Stimulated activated CD8-positive, alpha-beta memory T cell treated with anti-CD3 and anti-CD28 coated beads, Interleukin-4, amount 100 ng/mL, for 1 hour (primary cell): ENCODE measurements at places on chromosomes 3 and 15.

GRCh38 chr15:83057696-83058376, 9.2 kb downstream of the BTBD1 start:
- no peak for DNase-seq

- no peak for DNase-seq
Measured at GRCh38 chr3:98902351-98902740, 851 bp upstream of the DCBLD2 start.

- DNase-seq: no peak
Measured at GRCh38 chr3:150235799-150236198, 172.3 kb upstream of the TSC22D2 start.

DNA sequence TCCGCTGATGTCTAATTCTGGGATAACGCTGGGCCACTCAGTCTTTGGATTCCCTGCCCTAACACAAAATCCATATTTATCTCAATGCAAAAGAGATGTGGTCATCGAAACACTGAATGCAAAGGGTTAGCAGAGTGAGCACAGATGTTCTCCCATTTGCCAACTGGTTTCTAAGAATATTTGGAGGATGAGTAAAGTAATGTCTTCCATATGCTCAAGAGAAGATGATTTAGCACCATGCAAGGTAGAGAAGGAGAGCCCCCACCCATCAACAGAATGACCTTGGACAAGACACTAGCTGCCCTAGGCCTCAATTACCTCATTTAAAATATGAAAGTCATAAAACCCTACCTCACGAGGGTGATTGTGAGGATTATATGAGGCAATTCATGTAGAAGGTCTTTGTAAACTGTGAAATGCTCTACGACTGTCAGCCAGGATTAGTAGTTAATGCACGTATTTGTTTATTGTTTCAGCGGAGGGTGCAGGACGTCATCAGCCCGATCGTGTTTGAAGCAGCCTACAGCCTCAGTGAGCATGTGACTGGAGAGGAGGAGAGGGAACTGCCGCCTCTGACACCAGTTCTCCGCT, 232.9 kb upstream of the CTDSPL start:
- no peak for DNase-seq

GRCh38 chr15:70053716-70054229, 43.9 kb downstream of the TLE3 start:
- no peak for DNase-seq

DNA sequence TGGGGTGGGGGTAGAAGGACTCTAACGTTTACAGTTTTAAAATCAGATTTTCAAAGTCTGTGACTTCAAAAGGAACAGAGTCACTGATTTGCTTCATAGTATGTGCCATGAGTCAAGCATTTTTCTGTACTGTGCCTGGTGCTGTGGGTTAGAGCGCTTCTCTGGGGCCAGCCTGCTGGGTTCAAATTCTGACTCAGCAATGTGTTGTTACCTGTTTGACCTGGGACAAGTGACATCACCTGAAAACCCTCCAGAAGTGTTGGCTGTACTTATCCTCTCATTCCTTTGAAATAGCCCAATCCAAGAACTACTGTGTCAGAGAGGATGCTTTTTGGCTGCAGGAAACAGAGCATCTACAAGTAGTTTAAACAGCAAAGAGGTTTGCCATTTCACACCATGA, 101.7 kb downstream of the LSM3 start:
- DNase-seq: no peak

DNA sequence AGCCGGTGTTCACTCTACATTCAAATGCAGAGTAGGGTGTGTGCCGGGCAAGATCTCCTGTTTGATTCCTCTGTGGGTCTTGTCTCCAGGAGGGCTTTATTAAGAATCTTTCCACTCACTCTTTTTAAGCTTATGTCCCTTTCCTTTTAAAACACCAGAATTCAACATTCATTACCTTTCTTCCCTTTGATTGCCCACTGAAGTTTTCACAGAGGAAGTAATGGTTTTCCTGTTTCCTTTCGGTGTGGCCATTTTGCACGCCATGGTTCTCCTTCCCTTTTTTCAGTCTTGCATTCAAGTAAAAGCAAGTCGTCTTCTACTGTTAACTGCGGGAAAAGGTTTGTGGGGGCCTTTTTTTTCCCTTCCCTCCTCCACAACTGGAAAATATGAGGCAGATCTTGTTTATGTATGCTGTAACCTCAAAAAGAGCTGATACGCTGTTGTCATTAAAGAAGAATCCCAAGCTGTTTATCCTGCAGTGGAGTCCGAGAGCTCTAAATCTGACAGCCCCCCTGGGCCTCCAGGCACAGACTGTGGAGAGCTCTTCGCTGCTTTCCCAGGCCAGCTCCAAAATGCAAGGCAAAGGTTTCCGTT, 40.5 kb downstream of the FILIP1L start:
- no peak for DNase-seq
